ENCODE measurements at places on chromosomes 2 and 18.

GRCh38 chr2:234632527-234633391 is 135.9 kb upstream of the ARL4C start:
- no peak for DNase-seq

GRCh38 chr2:124967325-124967724 is 942.2 kb downstream of the CNTNAP5 start:
- no peak for DNase-seq

DNA sequence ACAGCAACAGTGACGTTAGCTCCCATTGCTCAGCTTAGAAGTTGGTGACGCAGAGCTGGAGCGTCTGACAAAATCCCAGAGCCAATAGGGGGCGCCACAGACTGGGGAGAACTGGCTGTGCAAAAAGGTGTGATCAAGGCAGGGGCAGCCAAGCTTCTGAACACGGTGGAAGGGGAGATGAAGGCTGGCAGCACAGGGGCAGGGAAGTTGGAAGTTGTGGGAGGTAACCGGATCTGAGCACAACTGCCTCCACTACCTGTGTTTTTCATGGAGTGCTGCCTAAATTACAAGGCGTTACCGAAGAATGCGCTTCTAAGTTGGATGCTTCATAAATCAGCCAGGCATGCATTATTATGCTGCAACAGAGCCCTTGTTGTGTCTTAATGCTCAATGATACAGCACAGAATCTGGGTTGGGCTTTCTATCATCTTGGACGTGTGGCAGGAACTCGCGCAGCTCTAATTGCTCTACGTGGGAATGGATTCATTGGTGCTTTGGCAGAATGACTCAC is 370.0 kb downstream of the SLC4A3 start:
- DNase-seq, result no peak

- DNase-seq, result no peak
Observed at GRCh38 chr2:218003281-218003944, 618 bp upstream of the TNS1 start.

GRCh38 chr18:1663879-1664705 is 759.4 kb downstream of the ADCYAP1 start:
- DNase-seq, result peak; percentile 1

- DNase-seq, result no peak
Observed at GRCh38 chr2:187435756-187436155, 12.3 kb downstream of the CALCRL start.

DNA sequence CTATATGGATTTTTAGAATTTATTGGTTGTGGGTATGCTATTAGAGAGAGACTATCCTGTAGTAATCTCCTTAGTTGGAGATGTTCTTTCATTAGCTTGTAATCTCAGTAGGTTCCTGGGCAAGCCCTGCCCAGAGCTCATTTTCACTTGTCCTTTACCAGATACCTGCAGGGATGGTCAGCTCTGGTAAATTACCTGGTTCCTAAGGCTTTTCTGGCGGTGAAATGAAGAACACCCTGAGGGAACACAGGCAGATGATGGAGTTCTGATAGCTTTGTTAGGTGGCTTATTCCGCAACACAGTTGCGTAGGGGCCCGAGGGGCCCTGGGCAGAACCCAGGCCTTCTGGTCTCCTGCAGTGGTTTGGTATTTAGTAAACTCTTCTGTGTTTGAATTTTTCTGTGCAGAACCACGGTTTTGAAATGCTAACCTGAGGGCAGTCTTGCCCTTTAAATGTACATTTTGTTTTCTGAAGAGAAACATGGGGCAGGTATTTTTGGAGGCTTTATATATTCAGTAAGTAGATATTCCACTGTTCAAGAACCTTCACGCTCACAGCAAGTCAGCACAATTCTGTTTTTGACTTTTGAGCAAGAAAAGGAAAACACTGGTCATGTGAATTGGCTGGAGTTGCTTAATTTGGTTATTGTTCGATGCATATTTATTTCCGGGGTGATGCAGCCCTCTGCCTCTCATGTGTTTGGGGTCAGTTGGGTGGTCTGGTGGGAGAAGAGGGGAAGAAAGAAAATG is 22.4 kb downstream of the ZNF532 start:
- no peak for DNase-seq

GRCh38 chr2:181131584-181131983 is 151.2 kb downstream of the UBE2E3 start:
- no peak for DNase-seq

- no peak for DNase-seq
Observed at GRCh38 chr2:84942964-84943421, 28.0 kb upstream of the KCMF1 start.

DNA sequence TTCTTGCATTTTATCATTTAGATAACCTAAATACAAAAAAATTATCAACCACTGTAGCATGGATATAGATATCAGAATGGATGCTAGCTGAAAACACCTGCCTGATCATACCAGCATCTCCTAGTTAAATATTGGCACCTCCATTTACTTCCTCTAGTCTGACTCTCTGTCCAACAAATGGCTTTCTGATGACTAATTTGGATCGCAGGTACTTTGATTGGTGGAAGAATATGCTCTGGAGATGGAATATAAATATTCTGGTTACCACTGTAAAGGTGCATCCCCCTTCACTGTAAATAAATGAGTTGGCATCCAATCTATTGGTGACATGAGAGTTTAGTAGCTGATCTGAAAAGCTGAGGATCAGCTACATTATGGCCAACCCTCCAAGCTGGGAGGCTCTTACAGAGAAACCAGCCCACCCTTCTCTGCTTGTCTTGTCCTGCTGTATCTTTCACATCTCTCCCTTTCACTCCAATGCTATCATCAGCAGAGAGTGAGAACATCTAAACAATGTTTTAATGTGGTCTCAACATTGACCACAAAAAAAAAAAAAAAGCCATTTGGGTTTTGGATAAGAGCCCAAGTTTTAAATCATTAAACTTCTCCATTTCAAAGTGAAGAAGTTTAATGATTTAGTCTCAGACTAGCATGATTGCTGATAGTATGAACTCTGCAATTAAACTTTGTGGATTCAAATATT is 90.5 kb downstream of the PMAIP1 start:
- DNase-seq, result no peak
